ENCODE measurements at places on chromosomes 6 and 20. TPM values are rescaled to one million over a fixed set of nuclear protein-coding genes. Genes with fewer than 3 reads are reported as not detected.

DNMT3B gene
- 1.7 TPM for total RNA-seq

B3GAT2 gene
- total RNA-seq = not detected

CTAGE9 gene
- not detected for total RNA-seq

MTFR2 gene
- total RNA-seq = 3.6 TPM

PGC gene
- not detected for total RNA-seq

SLC22A2 gene
- total RNA-seq = not detected

SNAI1 gene
- total RNA-seq = 1.4 TPM

RAET1L gene
- not detected for total RNA-seq

PRR18 gene
- not detected for total RNA-seq

SYCP2L gene
- 0.13 TPM for total RNA-seq

TAAR2 gene
- not detected for total RNA-seq

PROCR gene
- total RNA-seq = 90.3 TPM

TGM3 gene
- not detected for total RNA-seq

CCN5 gene
- total RNA-seq = not detected

TBXT gene
- total RNA-seq = not detected

ULBP2 gene
- total RNA-seq = 4.7 TPM

SMLR1 gene
- not detected for total RNA-seq

SLC52A3 gene
- not detected for total RNA-seq

BMP6 gene
- 330 TPM for total RNA-seq

BMP7 gene
- total RNA-seq = not detected

ANKEF1 gene
- total RNA-seq = 2.3 TPM
